Stimulated activated CD8-positive, alpha-beta memory T cell treated with anti-CD3 and anti-CD28 coated beads, Interleukin-4, amount 100 ng/mL, for 1 hour (primary cell): ENCODE measurements at places on chromosomes 4 and X.

DNA sequence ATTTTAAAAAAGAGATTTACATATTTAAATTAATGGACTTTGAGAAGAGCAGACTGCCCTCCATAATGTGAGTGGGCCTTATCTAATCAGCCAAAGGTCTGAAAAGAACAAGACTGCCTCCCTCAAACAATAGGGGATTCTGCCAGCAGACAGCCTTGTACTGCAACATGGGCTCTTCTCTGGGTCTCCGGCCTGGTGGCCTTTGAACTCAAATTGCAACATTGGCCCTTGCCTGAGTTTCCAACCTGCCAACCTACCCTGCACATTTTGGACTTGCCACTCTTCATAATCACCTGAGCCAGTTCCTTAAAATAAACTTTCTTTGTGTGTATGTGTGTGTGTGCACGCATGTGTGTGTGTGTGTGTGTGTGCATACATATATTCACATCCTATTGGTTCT lies 90.8 kb upstream of the OTUD4 start:
- DNase-seq: no peak

GRCh38 chr4:149997881-149998421 lies 80.3 kb upstream of the DCLK2 start:
- DNase-seq: no peak

- DNase-seq: no peak
Measured at GRCh38 chr4:8709729-8710360, 117.3 kb downstream of the CPZ start.

GRCh38 chr4:1227816-1228215 lies 21.1 kb downstream of the CTBP1 start:
- no peak for DNase-seq

DNA sequence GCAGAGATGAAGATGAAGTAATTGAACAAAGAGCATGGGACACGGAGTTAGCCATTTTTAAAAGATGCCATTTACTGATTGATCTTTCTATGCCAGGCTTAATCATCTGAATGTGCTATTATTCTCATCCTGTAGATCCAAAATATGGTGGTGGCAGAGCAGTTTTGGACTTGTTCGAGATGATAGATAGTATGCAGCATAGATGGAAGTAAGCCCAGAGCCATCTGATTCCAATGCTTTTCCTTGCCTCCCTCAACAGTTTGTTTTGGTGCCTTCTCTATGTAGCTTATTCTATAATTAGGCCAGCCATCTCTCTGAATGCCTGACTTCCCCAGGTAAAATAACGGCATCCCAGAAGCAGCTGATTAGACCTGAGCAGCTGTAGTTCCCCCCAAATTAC lies 152.6 kb upstream of the CLNK start:
- no peak for DNase-seq

- no peak for DNase-seq
Measured at GRCh38 chrX:132472397-132472796, 16.4 kb downstream of the MBNL3 start.

GRCh38 chr4:170400361-170400760 lies 310.6 kb upstream of the AADAT start:
- DNase-seq: no peak

- no peak for DNase-seq
Measured at GRCh38 chr4:91359041-91360031, 944.4 kb upstream of the GRID2 start.

DNA sequence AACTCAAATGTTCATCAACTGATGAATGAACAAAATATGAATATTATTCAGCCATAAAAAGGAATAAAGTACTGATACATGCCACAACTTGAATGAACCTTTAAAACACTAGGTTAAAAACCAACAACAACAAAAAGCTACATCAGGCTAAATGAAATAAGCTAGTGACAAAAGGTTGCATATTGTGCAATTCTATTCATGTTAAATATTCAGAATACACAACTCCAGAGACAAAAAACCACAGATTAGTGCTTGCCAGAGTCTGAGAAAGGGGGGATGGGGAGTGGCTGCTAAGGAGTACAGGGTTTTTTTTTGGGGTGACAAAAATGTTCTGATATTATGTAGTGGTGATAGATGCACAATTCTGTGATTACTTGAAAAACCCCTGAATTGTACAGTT lies 58.5 kb downstream of the HAUS3 start:
- DNase-seq: no peak

GRCh38 chrX:70231666-70232065 lies 2.8 kb upstream of the AWAT1 start:
- no peak for DNase-seq

- no peak for DNase-seq
Measured at GRCh38 chr4:158217763-158218162, 7.5 kb downstream of the TMEM144 start.

- DNase-seq: no peak
Measured at GRCh38 chrX:153537526-153538295, 20.3 kb downstream of the ATP2B3 start.

- DNase-seq: no peak
Measured at GRCh38 chr4:147994491-147995385, 262.9 kb downstream of the ARHGAP10 start.

DNA sequence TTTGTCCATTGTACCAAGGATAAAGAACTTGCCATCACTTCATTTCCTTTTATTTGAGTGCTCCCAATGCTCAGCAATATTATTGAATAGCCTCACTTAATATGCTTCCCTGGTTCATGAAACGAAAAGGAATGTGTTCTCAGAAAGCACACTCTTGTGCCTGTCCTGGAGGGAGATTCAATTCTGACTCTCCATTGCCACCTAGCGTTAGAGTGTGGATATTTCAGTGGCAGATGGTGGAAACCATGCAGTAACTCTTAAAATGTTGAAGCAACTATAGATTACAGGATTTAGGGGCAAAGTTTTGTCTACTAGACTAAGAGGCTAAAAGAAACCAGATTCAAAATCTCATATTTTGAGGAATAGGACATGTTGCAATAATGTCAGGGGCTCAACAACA lies 36.0 kb downstream of the GAB3 start:
- DNase-seq: no peak

GRCh38 chr4:77052352-77052751 lies 23.4 kb downstream of the CCNI start:
- no peak for DNase-seq

DNA sequence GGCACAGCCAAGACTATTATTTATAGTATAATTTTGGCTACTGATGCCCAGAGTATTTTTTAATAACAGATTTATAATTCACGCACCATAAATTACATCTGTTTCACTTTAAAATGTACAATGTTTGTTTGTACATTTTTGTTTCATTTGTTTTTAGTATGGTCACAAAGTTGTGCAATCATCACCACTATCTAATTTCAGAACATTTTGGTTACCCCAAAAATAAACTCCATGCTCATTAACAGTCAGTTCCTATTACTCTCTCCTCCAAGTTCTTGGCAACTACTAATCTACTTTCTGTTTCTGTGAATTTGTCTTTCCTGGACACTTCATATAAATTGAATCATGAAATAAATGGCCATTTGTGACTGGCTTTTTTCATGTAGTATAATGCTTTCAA lies 176.7 kb downstream of the SH3BGRL start:
- DNase-seq: no peak

DNA sequence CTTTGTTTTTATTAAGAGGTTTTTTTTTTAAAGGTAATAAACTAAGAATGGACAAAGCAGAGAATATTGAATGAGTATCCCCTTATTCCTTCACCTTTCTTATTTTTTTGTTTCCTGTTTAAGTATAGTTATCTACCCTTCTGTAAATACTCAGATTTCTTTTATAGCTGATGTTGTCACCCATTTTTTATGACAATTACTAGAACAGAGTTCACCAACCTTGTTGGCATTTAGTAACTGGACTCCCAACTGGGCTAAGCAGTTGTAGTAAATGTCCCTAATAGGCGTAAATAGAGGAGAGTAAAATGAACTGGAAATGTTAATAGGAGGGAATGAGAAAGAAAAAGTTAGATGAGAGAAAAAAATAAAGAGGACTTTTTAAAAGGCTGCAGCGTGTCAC lies 9.8 kb downstream of the PDLIM5 start:
- DNase-seq: no peak

DNA sequence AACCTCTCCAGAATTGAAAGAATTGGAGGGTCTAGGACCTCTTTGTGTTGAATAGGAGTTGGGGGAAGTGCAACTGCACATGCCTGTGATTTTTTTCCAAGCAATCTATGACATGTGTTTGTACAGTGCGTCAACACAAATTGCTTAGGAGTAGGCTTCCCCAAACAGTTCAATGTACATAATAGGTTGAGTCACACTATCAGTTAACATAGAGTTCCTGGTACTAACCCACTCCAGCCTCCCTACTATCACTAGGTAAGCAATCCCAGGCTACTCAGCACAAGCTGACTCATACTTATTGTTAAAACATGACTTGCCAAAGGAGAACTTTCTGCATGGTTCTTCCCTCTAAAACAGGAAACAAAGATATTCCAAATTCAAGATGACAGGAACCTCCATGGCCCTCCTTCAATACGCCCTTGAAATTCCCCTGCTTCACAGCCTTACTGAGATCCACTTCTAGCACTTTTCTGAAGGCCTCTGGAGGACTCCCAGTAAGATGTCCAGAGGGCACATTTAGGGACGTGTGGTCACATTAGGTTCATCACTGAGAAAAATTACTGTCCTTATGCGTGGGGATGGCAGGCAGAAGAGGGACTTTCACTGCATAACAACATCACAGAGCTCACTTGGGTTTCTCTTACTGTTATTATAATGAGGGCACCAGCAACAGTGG lies 8.4 kb upstream of the VSIG1 start:
- no peak for DNase-seq

GRCh38 chrX:43349363-43349762 lies 306.7 kb upstream of the MAOA start:
- DNase-seq: no peak

DNA sequence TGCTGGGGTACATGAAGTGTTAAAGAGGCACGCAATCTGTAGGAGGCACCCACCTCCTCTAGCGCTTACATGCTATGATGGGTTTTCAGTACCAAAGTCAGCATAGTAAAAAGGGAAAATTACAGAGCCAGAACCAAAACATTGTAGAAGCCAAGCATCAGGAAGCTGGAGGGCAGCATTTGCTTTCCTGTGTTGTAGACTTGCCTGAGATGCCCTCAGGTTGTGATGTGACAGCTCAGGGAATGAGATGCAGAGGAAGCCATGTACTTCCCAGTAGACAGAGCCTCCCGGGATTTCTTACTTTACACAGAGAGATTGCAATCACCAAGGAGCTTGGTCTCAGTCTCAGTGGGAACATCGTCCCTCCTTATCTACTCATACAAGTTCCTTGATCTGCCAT lies 161.5 kb downstream of the ARAP2 start:
- no peak for DNase-seq

DNA sequence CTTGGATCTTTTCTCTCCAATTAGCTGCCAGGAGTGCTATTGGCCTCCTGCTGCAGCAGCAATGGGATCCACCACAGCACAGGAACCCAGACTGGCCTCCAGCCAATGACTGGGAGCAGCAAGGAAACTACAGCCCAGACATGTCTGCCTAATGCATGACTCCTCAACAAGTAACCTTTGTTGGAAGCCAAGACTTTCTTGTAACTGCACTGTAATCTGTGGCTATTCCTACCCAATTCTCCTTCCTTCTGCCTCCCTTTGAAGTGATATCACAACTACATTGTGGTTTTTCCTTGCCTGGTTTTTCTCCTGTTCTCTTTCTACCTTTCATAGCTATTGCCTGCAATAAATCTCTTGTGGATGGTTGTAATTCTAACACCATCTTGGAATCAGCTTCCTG lies 39.8 kb downstream of the SNCA start:
- no peak for DNase-seq

- DNase-seq: no peak
Measured at GRCh38 chrX:10062980-10063379, 93.8 kb upstream of the CLCN4 start.

- no peak for DNase-seq
Measured at GRCh38 chr4:85774489-85774888, 299.5 kb downstream of the ARHGAP24 start.

DNA sequence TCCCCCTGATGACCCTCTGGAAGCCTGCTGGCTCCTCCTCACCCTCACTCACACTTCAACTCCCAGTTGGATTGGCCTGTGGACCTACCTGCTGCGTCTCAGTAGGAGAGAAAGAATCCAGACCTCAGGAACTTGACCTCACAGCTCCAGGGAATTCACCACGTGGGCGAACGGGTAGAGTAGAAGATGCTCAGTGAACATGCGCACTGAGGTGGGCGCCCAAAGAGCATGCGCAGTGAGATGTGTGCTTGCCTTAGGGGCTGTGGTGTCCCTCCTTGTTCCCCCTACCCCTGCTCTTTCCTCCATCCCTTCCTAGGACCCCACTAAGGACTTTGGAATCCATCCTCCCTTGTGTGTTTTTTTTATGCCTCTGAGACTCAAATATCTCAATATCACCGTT lies 12.9 kb downstream of the FOXR2 start:
- DNase-seq: no peak

- DNase-seq: no peak
Measured at GRCh38 chrX:23919148-23919547, 11.3 kb downstream of the CXorf58 start.

- no peak for DNase-seq
Measured at GRCh38 chrX:134645936-134646543, 12.2 kb downstream of the PLAC1 start.

DNA sequence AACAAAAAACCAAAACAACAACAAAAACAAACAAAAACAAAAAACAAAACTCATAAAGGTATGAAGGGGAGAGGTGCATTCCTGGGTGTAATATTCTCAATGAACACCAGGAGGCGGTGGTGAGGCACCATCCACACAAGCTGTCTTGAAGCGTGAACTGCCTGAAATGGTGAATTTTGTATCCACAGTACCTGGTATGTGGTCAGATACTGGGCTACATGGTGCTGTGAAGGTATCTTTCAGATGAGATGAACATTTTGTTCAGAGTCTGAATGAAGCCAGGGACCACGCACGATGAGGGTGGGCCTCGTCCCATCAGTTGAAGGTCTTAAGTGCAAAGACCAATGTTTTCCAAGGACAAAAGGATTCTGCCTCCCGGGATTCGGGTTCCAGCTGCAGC lies 58.5 kb downstream of the ASMT start:
- DNase-seq: no peak

DNA sequence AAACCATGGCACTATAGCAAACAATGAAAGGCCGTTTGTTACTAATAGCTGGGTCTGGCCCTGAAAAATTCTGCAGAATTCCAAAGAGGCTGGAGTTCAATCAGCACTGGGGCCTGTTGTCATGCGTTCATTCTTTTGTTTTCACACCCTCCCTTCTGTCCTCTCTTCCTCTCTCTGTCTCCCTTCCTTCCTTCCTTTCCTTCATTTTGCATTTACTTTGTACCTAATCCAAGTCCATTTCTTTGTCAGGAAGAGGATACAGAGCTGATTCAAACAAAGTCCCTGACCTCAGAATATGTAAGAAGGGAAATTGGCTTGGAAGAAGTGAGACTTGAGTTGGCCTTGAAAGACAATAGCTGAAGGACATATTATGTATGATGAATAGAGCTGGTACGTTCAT lies 119.6 kb upstream of the LDB2 start:
- no peak for DNase-seq

GRCh38 chr4:81343046-81343445 lies 128.0 kb upstream of the PRKG2 start:
- no peak for DNase-seq

DNA sequence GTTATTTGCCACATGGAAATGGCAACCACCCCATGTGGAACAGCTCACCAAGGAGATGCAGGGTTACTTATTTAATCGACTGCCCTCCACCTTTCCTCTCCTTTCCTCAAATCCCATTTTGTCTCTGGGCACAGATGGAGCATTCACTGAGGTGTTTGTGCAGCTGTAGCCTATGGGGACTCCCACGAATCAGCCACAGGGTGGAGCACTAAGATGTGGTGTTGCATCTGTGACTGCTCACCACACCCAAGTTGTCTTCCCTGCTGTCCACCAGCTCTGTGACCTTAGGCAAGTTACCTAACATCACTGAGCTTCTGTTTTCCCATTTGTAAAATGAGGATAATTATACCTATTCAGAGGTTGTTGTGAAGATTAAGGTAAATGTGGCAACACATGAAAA lies 252.4 kb upstream of the CPEB2 start:
- DNase-seq: no peak
